ELF-1 (cell line): ENCODE measurements at places on chromosomes 2 and 18.
A peak's percentile ranks its signal among the peaks of the same experiment; 100 is the strongest.

GRCh38 chr2:112941753-112942653 lies 31.0 kb downstream of the IL37 start:
- peak; percentile 83 for DNase-seq

DNA sequence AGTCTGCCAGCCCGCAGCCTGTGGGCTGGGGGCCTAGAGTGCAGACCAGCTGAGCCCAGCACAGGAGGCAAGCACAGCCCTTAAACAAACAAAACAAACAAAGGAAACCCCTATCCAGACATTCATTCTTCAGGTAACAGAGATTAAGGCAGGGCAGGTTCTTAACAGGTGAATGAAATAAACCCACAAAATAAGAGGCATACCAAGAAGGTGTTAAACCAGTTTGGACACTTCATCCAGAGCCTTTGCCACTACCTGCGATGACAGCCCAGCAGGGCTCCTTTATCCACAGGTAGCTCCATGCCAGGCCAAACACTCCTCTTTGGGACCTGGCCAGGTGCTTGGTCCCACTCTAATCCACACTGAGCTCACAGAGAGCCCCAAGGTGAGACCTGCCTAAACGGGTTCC lies 209.7 kb upstream of the SIX2 start:
- DNase-seq = peak; percentile 34

- no peak for DNase-seq
Measured at GRCh38 chr2:143697744-143698143, 568.5 kb downstream of the ARHGAP15 start.

GRCh38 chr2:237873421-237873831 lies 14.0 kb downstream of the RAMP1 start:
- DNase-seq = no peak

DNA sequence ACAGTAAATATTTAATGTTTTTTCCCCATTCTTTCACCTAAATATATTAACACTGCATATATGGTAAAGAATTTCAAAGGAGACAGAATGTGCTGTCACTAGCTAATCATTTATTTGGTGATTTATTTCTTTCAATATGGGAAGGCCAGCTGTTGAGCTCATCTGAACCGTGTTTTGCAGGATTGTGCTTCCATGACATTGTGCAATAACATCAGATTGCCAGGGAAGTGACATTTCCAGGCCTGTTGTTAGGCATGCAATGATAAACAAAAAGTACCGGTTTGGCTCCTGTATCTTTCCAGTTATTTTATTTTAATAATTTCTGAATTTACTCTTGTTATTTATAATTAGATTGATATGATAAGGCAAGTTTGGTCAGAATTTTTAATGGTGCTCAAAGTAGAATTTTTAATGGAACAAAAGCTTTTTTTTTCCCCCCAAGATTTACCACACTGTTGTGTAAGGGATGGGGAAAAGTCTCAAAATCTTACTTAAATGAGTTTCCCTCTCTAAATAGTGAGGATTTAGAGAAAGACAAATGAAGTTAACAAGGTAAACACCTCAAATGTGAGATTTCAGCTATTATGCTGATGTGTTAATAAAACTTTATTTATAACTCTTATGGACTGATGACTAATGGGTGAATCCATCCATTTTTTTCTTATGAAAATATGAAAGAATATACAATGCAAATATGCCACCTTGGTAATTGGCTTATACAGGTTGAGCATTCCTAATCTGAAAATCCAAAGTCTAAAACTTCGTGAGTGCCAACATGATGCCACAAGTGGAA lies 52.7 kb downstream of the MALT1 start:
- no peak for DNase-seq

GRCh38 chr2:187310701-187311100 lies 137.4 kb downstream of the CALCRL start:
- DNase-seq = no peak

DNA sequence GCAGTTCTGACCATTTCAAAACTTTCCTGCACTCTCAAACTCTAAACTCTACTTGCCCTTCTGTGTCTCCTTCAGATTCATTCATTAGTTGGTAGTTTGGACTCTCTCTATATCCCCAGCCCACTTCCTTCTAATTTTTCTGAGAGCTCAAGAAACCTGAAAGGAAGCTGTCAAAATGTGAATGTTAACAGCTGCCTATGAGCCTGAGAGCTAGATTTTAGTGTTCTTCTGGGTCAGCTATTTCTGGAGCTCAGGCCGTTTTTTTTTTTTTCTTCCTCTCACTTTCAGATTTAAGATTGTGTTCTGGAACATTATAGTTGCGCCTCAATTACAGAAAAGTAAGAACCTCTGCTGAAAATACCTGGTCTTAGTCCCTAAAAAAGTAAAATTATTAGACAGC lies 73.1 kb downstream of the RTN4 start:
- no peak for DNase-seq

DNA sequence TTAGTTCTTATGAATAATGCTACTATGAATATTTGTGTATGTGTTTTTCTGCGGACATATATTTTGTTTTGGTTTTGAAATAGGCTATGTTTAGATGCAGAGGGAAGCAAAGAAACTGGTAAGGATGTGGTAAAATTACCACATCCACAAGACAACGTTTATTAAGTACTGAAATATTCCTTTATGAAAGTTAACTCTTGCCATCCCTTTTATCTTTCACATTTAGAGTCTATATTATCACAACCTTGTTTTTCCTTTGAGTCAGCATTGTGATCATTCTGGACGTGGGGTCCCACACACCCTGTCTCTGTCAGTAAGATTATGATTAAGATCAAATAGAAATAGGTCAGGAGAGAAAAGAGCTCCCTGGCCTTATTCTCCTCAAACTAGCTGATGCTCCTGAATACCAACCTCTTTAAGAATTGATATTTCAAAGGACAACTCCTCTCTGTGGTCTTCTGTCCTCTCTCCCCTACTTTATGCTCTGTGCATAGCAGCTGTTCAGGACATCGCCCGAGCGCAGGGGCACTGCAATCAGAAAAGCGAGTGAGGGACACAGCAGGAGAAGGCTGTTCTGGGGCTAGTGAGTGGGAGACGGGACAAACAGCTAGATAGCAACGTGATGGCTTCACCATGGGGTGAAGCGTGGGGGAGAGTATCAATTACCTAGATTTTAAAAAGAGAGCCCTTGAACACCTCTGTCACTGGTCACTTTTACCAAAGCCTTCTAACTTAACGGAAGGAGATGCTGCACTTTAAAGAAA lies 12.2 kb downstream of the METAP1D start:
- DNase-seq = no peak

DNA sequence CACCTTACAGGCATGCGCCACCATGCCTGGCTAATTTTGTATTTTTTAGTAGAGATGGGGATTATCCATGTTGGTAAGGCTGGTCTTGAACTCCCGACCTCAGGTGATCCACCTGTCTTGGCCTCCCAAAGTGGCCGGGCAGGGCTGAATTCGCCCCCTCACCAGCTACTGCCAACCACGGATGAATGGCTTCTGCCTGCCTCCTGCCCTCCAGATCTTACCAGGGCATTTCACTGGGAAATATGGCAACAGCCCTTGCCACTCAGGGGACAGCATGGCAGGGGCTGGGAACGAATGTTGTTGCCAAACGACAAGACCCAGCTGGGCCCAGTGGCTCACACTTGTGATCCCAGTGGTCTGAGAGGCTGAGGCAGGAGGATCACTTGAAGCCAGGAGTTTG lies 1.8 kb upstream of the ALPP start:
- DNase-seq = no peak

- no peak for DNase-seq
Measured at GRCh38 chr2:81087646-81088045, 783.1 kb upstream of the LRRTM1 start.

- no peak for DNase-seq
Measured at GRCh38 chr18:58669731-58670378, 1.4 kb upstream of the MALT1 start.

- DNase-seq = no peak
Measured at GRCh38 chr2:138475277-138475776, 26.2 kb upstream of the SPOPL start.

DNA sequence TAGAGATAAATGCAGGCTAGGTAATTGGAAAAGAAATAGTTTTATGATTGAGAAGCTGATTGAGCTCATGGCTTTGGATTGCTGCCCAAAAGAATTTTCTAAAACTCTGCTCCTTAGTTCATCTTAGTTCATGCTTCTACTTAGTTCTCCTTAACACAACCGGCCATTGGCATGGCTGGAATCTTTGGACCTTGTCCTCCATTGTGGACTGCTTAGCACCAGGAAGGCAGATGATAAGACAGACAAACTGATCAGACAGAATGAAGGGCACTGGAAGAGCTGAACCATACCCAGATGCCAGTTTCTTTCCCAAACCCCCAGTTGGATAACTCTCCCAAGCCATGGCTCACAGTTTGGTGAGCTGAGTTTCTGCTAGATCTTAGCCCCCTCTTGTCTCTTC lies 36.3 kb upstream of the NABP1 start:
- no peak for DNase-seq

DNA sequence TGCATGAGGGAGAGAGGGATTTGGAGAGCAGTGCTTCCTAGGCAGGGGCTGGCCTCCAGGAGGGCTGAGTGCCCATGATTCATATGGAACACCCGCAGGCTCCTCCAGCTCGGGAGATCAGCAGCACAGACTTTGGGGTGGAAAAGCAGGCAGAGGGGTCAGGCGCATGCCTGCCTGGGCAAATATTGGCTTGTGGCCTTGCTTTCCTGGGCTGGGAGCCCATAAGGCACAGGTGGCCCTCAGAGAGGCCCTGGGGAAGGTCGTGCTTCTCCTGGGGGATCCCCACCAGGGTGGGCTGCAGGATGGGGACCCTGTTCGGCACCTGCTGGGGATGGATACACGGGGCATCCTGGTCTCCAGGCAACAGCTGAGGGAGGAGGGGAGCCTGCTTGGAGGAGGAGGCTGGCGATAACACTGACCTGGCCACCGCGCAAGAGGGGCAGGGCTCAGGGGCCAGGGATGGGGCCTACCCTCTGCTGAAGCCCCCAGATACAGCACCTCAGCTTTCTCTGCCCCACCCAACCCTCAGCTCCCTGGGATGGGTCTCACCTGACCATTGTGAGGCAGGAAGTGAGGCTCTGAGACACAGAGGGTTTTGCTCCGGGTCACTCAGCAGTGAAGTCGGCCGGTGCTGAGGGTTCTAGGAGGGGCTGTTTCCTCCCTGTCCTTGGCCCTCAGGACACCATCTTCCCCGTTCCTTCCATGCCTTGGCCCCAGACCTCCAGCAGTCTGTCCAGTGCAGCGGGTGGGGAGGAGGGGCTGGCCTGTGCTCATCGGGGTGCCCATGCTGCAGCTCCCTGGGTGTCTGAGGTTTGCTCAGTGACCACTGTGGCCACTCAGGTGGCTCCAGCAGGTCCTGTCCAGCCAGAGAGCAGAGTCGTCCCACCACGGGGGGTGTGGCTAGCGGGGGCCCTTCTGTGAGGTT lies 12.0 kb downstream of the AQP12A start:
- DNase-seq = no peak

DNA sequence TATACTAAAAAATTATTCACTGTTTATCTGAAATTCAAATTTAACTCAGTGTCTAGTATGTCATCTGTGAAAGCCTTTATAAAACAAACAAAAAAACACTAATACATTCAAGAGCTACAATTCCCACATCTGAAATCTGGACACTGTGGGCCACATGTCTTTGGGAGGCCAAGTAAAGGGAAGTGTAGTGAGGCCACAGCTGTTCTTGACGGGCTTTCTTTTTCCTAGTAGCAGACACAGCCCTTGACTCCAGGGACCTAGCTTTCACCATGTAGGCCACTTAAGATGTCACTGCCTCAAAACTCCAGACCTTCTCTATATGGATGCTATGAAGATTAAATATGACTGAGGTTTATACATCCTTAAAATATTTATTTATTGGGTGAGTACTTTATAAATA lies 91.1 kb downstream of the RBMS1 start:
- DNase-seq = no peak

- DNase-seq = no peak
Measured at GRCh38 chr2:84924173-84925106, 19.0 kb downstream of the TMSB10 start.

- DNase-seq = no peak
Measured at GRCh38 chr18:61388010-61388409, 54.8 kb downstream of the CDH20 start.
